ENCODE measurements at places on chromosomes 6 and 20.

- DNase-seq: peak; percentile 63
Observed at GRCh38 chr20:25987073-25987927, 290.6 kb upstream of the ZNF337 start.

DNA sequence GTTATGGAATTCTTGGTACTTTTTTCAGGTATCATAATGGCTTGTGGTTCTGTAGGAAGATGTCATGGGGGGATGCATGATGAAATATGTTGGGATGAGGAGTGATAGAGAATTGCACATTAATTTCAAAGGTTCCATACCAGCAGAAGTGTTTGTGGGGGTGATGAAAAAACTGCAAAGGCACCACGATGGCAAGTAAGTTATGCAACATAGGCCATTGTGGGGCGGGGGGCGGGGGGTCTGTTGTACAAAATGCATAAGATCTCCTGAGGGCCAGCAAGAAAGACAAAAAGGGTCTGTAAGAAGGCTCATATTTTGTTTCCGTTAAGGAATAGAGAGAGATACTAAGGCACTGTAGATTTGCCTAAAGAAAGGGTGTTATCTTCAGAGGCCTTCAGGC, 26.2 kb downstream of the PLEKHG1 start:
- no peak for DNase-seq

DNA sequence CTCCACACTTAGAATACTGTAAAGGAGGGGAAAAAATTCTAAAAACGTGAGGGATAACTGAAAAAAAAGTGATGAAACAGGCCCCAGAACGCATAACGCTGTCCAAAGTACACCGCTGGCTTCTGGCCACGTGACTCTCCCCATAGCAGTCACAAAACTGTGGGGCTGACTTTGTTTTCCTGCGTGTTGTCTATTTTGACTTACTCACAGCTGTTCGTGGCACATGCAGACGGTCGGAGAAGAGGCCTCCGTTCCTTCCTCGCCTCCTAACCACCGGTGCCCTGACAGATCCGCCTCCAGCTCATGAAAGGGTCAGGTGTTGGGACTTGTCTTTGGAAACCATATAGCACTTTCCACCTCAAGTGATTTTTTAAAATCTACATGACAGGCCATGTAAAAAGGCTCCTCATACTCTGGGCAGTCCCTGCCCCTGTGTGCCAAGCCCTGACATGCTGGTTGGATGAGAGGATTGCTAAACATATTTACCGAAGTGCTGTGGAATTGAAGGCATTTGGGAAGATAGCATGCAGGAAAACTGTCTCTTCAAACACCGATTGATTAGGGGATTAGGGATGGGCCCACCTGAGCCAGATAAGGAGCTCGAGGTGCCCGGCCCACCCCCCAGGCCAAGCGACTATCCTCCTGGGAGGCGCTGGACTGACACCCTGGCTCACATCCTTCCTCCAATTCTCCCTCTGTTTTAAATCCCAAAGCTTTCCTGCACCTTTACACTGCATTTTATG, 54.8 kb downstream of the DACT2 start:
- no peak for DNase-seq

DNA sequence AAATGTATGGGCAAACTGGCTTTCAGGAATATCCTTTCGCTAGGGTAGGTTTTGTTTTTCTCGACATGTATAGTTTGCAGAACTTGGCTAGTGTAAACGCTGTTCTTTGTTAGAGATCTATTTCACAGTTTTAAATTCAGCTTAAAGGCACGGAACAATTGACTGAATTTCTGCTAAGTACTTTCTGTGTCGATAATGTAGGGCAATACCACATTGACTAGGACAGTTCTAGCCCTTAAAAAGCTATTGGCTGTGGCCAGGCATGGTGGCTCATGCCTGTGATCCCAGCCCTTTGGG, 92.8 kb downstream of the CEP57L1 start:
- DNase-seq: no peak

DNA sequence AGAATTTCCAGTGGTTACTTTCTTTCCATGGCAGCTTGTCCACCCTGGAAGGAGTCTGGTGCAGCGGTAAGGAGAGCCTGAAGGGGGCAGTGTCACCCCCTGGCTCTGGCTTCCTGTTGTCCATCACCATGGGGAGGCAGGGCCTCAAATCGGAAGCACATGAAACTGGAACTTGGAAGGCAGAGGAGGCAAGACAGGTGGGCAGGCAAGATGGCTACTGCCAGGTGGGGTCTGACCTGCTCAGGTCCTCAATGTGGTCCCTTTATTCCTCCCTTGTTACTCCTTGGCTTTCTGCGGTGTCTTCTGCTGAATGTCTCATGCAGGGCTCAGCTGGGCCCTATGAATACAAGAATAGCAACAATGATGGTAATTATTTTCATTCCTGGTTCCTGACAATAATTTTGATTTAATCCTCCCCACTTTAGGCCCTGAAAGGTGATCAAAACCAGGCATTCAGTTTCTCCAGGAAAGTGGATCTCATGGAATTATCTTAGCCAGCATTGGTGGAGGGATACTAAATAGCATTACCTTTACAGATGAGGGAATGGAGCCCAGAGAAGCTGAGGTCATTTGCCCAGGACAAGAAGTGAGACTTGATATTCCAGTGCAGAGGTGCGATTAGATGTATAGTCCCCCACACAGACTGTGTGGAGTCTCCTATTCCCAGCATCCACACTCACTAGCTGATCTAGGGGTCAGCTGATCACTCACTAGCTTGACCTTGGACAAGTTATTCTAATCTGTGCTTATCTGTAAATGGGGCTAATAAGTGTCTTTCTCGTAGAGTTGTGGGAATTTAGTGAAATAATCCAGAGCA, 17.6 kb upstream of the SNAI1 start:
- no peak for DNase-seq

DNA sequence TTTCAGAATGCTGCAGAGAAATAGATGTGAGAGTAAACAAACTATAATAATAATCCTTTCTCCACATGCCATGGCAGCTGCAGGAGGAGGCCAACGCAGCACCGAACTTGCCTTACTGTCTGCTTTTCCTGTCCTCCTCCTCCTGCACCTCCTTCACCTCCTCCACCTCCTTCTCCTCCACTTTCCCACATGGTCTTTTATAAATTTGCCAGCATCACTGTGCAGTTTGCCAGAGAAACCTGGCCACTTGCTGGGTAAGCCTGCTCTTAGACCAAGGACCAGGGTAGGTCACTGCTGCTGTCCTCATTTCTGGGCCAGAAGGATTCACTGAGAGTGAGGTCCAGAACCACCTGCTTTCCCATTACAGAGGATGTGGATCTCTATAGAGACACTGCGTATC, 8.7 kb downstream of the SGK1 start:
- no peak for DNase-seq

DNA sequence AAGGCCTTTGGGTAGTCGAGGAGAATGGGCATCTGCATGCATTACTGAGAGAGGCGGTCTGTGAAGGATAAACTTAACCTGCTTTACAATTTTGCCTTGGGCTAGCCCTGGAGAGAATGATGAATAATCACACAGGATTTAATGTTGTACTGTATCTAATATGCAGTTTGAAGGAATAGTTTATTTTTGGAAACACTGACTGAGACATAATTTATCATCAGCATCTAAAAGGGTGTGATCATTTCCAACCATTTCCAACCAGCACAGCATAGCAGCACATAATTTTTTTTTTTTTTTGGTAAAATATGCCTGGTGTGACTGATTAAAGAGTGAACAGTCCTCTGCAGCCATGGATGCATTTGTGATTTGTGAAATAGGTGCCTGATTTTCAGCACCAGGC, 519.5 kb downstream of the PHF3 start:
- no peak for DNase-seq

DNA sequence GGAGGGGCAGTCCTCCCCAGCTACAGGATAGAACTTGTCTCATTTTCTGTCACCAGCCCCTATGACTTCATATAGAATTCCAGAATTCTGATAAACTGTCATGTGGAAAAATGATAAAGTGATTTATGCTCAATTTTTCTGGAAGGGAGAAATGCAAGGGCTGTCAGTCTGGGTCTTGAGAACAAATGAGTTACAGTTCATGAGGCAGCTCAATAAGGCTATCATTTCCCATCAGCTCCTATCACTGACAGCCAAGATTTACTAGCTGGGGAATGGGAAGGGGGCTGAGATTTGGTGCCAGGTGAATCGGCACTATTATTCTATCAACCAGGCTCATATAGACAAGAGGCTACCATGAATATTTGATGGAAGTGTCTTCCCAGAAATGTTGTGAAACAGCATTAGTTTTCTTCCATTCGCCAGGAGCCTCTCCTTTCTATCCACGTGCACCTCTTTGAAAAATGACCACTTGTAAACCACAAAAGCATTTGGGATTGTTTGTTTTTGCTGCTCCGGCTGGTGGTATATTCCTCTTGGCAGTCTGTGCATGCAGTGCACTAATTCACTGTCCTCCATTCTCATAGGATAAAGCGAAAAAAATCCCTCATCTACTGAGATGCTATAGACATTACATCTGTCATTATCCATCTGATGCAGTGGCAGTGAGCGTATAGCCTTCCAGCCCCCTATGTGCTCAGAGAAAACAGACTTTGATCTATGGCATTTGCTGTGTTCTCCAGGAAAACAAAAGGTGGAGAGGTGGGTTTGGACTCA, 528.7 kb upstream of the RNF217 start:
- DNase-seq: no peak

GRCh38 chr6:166490671-166491500, 95.6 kb downstream of the RAMACL start:
- no peak for DNase-seq

DNA sequence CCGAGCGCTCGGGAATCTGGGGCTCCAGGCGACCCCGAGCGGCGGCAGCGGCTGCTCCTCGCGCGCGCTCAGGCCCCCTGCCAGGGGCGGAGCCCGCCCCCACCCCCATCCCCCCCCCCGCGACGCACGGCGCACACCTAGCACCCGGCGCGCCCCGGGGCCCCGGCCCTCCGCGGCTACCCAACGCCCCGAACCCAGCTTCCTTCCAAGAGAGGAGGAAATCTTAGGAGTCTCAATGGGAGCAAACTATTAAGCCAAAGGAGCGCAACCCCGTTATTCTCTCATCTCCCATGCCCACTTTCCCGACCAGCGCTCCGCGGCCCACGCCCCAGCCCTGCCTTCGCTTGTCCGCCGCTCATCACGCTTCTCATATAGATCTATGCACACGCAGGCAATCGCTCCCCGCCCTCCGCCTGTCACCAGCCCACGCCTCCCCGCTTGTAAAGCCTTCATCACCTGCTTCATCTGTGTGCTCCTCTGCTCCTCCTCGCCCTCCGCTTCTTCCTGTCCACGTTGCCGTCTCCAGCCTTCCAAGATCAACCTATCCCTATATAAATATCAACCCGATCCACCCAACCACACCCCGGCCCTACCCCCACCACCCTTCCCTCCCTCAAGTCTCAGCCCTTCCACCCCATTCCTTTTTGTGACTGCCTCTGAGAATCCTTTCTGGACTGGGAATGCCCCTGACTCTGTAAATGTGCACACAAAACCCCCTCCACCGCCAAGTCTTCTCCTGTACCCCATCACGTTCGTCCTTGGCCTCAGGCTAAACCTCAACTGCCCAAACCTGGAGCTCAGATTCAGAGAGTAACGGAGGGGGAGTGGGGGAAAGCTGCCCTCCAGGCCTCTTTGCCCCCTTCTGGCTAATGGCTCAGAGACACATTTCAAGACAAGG, at the start of gene DLK2:
DLK2 (minus strand) TSS at position 18 of the 898 bp plus-strand sequence. CDS start 723 bp downstream, outside the sequence.
- DNase-seq: peak; percentile 29

- DNase-seq: no peak
Observed at GRCh38 chr6:12567682-12568081, 148.9 kb upstream of the PHACTR1 start.

- DNase-seq: no peak
Observed at GRCh38 chr20:61514396-61514795, 262.3 kb downstream of the CDH4 start.

GRCh38 chr20:19969106-19969505, 48.1 kb upstream of the NAA20 start:
- DNase-seq: no peak

GRCh38 chr6:140077827-140078560, 703.5 kb upstream of the CITED2 start:
- no peak for DNase-seq

- peak; percentile 22 for DNase-seq
Observed at GRCh38 chr20:46308258-46309157, at the start of gene CDH22. Gene CDH22, minus strand, starts transcription at chr20:46308498. Its CDS starts 57,204 bp downstream, at chr20:46251294.

- peak; percentile 73 for DNase-seq
Observed at GRCh38 chr6:158231551-158232315, 63.6 kb downstream of the GTF2H5 start.

- DNase-seq: no peak
Observed at GRCh38 chr6:159090530-159091480, 46.0 kb upstream of the TAGAP start.

GRCh38 chr6:35490821-35491557, 5.9 kb downstream of the TEAD3 start:
- DNase-seq: no peak

DNA sequence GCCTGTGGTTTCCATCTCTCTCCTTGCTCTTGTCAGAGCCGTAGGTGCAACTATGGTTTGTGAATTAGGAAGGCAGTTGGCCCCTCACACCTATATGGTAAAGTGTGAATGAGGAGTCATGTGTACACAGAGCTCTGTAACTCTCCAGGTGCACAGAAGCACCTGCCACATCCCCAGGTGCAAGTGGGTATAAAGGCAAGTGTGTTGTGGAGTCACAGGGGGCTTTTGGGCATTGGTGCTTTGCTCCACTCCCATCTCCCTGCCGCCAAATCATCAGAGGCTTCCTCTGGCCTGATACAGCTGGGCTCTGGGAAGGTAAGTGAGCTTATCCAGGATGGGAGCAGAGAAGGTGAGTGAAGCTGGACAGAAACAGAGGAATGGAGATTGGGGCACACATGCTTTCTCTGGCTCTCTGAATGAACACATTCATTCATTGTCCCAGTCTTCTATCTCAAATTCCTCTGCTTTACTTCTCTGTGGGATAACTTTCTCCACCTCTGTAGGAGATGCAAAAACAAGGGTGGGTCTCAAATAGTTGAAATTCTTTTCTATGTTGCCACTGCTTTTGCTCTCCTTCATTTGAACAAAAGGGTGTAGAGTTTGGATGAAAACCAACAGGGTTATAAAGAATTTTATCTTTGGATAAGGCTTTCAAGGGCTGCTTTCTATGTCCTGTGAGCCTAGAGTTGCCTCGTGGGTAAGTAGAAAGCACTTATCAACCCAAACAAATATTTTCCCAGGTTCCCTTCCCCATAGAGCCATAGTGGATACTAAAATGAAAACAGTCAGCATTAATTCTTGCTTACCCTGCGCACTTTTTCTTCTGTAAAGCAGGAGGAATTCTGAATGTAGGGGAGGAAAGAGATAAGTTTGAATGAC, 45.0 kb upstream of the RIPOR2 start:
- no peak for DNase-seq

- DNase-seq: no peak
Observed at GRCh38 chr20:15643713-15644112, 929.5 kb downstream of the KIF16B start.

All from CD8-positive, alpha-beta memory T cell (primary cell).